ENCODE measurements at places on chromosomes 13 and 19. TPM values are rescaled to one million over a fixed set of nuclear protein-coding genes. Genes with fewer than 3 reads are reported as not detected.

NLRP11 gene
- 0.14 TPM for polyA plus RNA-seq

TMPRSS9 gene
- 0.25 TPM for polyA plus RNA-seq

CATSPERD gene
- polyA plus RNA-seq = not detected

THSD1 gene
- 7.0 TPM for polyA plus RNA-seq

ELSPBP1 gene
- polyA plus RNA-seq = not detected

DNA sequence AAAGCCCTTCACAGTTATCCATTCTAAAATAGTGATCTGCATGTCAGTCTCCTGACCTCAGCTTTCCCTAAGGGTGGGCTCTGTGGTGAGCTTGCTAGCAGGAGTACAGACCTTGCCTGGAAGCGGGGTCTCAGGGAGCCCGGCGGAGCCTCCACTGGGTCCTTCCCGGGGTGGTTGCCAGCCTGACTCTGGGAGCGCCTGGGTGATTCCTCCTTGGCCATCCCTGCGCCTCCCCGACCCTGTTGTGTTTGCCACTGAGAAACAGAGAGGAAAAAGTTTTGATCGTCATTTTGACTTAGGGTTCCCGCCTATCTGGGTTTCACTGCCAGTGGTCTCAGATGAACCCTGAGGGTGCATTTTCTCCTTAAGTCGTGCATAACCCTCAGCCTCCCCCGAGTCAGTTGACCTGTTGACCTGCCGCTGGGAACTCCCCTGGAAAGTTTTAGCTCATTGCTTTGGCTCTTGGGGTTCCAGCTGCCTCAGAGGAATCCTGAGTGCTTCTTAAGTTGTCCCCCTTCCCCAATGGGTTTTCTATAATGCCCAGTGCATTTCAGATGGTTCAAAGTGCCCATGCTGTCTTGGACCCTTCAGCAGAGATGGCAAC lies 117.8 kb downstream of the RAB20 start:
- no peak for DNase-seq

DNA sequence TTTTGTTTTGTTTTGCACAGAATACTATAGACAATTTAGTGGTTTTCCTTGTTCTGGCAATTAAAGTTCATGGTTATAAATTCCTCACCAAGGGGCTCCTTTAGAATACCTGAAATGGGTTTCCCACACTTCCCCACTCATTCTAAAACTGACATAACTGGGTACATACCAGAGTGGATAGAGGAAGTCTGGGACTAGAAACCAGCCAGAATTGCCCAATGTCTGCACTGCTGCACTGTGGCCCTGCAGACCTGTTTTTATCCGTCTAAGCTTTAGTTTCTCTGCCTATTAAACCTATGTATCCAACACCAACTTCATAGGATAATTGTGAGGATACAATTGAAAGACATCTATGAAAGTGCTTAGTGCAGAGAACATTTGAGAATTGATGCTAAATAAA lies 498.6 kb downstream of the KCTD12 start:
- DNase-seq = no peak

DNA sequence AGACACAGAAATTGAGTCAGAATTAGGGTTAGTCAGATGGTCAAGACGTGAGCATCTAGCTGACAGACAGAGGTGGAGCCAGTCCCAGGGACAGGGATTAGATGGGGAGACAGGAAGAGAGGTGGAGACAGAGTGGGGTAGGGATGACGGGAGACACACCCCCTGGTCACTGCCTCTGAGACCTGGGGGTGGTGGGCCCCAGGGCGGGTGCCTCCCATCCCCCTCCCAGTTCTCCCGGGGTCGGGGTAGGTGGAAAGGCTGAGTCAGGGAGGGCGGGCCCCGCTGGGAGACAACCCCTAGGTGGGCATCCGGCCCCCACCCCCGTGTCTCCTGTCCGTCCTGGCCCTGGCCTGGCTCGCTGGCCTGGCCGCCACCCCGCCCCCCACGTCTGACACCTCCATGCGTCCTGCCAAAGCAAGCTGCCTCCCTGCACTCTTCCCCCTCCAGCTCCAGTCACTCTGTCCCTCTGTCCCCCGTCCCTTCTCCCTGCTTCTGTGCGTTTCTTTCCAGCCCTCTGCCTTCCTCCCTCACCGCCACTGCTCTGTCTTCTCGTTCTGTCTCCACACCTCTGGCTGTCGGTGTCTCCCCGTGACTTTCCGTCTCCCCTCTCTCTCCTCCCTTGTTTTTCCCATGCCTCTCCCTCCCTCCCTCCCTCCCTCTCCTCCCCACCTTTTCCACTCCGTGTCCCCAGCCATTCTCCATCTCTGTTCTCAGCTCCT lies 15.1 kb downstream of the CCDC97 start:
- no peak for DNase-seq

DNA sequence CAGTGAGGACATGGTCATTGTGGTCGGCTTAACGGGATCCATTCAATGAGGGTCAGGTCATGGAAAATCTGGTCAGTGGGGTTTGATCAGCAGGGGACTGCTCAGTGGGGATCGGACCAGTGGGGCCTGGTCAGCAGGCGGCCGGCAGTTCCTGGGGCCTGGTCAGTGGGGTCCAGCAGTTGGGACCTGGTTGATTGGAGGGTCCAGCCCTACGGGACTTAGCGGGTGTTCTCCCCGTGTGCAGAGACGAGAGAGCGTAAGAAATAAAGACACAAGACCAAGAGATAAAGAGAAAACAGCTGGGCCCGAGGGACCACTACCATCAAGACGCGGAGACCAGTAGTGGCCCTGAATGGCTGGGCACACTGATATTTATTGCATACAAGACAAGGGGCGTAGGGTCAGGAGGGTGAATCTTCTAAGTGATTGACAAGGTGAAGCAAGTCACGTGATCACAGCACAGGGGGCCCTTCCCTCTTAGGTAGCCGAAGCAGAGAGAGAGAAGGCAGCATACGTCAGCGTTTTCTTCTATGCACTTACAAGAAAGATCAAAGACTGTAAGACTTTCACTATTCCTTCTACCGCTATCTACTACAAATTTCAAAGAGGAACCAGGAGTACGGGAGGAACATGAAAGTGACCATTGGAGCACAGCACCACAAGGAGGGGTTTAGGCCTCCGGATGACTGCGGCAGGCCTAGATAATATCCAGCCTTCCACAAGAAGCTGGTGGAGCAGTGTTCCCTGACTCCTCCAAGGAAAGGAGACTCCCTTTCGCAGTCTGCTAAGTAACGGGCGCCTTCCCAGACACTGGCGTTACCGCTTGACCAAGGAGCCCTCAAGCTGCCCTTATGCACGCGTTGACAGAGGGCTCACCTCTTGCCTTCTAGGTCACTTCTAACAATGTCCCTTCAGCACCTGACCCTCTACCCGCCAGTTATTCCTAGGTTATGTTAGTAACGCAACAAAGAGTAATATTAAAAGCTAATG lies 62.1 kb upstream of the TPM4 start:
- DNase-seq = no peak

- no peak for DNase-seq
Measured at GRCh38 chr19:46696052-46696451, 20.9 kb downstream of the PRKD2 start.

GRCh38 chr19:41944336-41944735 lies 14.8 kb downstream of the RABAC1 start:
- DNase-seq = no peak

- no peak for DNase-seq
Measured at GRCh38 chr19:49614096-49614833, 23.3 kb downstream of the PRR12 start.

- no peak for DNase-seq
Measured at GRCh38 chr19:18452386-18452785, 14.5 kb upstream of the ISYNA1 start.

DNA sequence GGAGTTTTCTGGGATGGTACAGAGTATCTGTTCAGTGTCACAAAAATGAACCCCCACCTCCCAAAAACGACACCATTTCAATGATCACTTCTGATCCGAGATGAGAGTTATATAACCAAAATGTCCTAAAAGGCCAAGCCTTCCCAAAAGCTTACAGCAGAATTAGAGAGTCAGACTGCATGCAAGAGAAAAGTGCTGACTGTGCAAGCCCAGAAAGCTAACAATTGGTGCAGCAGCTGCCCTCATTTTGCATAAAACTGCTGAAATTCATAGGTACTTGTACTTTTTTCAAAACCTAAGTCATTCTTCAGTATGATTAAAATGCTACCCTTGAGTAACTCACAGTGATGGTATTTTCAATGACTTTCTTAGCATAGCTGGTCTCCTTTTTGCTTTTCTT lies 819.6 kb upstream of the ARGLU1 start:
- no peak for DNase-seq

DNA sequence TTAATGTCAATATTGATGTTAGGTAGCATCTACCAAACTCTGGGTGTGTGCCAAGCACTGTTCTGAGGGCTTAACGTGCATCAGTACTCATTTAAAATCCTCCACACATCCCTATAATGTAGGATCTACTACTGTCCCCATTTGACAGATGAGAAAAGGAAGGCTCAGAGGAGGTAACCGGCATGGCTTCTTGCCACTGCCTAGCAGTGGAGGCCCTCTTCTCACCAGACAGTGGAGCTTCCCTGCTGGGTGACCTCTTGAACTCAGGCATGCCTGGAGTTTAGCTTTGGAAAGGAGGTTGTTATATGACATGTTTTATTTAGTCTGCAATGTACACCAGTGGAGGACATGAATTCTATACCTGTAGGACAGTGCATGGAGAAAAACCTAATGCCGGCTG lies 2.1 kb downstream of the SPATA13 start:
- DNase-seq = no peak

DNA sequence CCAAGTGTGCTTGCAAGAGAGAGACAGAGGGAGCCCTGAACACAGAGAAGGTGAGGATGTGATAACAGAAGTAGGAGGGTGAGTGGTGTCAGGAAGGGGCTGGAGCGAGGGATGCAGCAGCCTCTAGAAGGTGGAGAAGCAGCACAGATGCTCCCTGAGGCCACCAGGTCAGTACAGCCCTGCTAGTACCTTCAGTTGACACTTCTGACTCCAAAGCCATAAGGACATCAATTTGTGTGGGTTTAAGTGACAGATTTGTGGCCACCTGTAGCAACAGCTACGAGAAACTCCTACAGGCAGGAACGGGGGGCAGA lies 6.9 kb downstream of the ERICH4 start:
- no peak for DNase-seq

DNA sequence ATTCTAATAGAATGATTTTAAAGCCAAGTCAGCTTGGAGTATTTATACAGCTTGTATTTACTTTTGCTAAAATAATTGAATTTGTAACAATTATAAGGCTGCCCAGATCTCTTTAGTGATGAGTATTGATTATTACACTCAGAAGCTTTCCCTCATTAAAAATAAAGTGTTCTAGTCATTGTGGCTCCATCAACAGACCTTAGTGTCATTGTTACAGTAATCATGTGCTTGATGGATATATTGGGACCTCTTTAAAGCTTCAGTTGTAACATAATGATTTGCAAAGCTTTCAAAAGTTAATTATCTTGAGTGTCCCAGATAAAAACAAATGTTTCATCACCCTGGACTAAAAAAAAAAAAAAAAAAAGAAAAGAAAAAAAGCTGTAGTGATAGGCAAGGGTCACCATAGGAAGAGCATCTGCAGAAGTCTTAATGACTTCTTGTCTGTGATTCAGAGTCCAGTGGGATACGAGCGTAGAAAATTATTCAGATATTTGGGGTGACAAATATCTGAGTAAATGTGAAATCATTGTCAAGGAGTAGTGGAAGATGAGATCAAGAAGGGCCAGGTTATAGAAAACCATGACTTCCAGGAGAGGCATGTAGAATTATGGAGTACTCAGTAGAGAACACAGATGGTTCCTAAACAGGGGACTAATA lies 369.6 kb downstream of the DCT start:
- DNase-seq = no peak

GRCh38 chr19:2051773-2052704 lies 995 bp upstream of the MKNK2 start:
- DNase-seq = no peak
